Lower leg skin (tissue), 4 donors: ENCODE measurements at places on chromosomes 2 and 18.

DNA sequence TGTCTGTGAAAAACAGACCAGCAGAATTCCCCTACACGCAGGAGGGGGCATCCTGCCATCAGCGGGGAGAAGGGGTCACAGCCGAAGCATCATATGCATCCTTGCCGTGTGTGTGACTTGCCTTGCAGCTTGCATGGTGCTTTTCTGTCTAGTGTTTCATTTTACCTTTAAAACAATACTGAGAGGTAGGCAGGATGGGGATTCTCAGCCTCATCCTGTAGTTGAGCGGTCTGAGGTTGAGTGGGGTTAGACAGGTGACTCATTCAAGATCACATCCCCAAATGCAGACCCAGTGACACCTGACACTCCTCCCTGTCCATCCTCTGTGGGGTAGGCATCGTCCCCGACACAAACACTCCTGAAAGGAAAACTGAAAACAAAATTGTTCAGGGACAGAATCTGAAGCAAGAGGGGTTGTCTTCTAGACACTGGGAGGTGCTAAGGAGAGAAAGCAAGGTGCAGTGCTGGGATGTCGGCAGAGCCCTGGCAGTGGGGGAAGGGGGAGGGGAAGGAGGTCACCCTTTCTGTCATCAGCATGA lies 7.9 kb downstream of the ARL4C start:
- peak; percentile 66 for DNase-seq

GRCh38 chr2:222609381-222609780 lies 46.5 kb downstream of the FARSB start:
- DNase-seq, result no peak

DNA sequence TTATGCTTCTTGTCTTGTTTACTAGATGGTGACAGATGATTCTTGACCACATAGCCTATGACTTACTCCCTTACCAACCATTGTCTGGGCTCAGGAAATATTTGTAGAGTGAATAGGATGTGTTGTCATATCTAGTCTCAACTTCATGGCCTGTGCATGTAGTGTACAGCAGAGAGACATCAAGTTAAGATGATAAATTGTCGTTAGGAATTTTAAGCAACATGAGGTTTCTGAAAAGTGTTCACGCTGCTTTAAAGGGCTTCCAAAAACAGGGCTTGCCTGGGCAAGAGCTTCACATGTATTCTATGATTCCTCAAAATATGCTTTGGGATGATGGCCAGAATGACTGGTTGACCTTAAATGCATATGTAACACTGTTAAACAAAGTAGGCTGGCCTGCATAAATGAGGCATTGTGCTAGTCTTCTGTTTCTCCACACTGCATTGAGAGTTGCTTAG lies 424.0 kb downstream of the RND3 start:
- DNase-seq, result no peak

DNA sequence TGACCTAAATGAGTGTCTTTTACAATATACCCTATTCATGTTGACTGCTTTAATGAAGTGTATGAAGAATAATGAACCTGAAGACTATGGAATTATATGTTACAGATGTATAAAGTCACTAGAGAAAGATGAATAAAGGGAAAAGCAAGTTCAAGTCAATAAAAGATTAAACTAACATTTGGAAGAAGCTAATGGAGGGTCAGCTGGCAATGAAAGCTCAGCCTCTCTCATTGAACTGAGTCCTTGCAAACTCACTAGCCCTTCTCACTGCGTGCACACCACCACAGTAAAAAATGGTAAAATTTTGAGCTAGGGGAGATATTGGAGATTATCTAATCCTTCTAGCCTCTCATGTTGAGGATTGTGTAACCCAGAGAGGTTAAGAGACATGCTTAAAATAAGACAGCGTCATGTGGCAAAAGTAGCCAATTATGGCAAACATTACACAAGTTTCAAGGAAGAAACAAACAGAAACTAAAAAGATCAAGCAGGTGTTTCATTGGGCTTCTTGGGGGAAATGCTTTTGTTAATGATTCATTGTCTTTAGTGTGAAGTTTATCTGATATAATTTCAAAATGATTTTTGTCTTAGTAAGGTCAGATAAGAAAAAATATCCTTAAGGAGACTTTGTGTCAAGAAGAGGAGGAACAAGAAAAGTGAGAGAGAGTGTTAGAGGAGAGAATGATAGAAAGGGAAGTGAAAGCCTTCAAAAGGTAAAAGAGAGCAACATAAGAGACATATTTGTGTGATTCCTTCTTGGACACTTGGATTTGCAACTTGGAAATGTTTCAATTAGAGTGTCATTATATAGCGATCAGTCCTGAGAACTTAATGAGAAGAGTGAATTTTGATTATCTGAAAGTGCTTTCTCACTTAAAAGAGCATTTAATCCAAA lies 893.7 kb upstream of the FAM98A start:
- no peak for DNase-seq

DNA sequence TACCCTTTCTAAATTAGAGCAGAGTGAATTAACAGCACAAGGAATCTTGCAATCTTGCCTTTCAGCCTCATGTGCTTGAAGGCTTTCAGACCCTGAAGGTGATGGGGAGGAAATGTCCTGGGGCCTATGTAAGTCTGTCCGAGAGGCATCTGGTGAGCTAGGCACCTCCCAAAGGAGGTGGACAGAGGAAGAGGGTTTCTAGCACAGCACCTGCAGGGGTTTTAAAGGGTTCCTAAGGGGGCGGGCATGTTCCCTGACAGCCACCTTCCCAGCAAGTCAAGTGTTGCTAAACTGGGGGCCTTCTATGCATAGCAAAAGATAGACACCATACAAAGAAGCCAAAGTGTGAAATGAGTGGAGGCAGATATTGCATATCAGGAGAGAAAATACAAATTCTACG lies 88.5 kb downstream of the CDH2 start:
- no peak for DNase-seq

DNA sequence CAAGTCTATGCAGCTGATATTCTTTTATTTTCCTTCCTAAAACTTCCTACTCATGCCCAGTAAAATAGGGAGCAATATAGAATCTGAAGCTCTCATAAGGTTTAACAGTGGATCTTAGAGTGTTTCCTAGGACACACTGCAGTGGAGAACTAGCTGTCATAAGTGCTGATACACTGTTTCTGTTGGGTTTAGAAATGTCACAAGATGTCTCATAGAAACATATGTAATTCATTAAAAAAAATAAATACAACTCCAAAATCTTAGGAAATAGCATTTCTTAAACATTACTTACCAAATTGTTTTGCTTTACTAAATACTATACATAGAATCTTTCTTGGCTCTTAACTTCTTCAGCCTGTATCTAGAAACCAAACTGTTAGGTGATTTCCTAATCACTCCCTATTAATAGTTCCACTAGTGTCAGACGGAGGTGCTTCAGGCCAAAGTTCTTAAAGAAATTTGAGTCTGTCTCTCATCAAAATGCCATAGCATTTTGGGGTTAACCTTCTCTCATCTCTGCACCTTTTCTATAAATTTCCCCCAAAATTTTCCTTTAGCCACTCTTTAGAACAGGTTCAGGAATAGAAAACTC lies 93.7 kb downstream of the CERKL start:
- no peak for DNase-seq

DNA sequence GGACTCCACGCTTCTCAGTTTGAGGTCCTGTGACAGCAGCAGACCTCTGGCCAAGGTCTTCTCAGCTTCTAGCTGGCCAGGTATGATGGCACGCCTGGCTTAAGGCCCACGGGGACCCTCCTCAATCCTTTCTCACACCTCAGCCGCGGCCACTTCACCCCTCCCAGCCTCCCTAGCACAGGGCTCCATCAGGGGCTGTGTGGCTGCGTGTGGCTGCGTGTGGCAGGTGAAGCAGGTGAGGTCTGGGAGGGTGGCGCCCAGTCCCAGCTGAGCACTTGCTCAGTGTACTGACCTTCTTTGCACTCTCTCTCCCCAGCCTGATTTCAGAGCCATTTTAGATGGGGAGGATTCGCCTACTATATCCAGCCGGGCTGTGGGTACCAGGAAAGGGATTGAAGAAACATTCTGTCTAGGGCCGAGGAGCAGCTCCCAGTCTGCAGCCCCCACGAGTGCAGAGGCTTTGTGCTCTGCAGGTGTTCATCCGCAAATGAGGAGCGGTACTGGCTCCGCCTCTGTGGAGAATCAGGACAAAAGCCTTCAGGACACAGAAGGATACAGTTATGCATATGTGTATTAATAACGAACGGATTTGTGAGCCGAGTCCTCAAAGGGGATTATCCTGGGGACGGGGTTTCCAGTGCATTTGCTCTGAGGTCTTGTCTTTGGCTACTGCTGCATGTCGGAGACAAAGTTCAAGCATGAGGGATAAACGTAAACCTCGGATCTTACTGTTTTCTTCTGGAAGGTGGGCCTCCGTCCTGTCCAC lies 236.9 kb upstream of the RAB6C start:
- no peak for DNase-seq

- DNase-seq, result no peak
These were observed 242.4 kb downstream of the ARHGAP15 start for GRCh38 chr2:143371616-143372015.

GRCh38 chr2:215794829-215795546 lies 218.4 kb downstream of the MREG start:
- no peak for DNase-seq

DNA sequence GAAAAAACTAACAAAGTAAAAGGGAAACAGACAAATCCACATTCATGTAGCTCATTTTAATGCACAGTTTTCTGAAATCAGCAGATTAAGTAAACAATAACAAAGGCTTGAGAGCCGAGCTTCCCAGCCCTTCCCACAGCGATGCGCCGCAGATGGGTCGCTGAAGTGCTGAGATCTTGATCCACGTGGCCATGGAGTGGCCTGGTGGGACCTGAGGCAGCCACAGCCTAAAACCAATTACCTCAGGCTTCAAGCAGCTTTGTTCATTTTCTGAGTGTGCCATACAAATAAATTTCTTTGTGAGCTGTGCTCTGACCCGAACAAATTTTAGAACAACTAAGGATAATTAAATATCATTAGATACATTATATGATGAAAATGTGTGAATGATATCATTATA lies 25.6 kb upstream of the CYRIA start:
- DNase-seq, result no peak

DNA sequence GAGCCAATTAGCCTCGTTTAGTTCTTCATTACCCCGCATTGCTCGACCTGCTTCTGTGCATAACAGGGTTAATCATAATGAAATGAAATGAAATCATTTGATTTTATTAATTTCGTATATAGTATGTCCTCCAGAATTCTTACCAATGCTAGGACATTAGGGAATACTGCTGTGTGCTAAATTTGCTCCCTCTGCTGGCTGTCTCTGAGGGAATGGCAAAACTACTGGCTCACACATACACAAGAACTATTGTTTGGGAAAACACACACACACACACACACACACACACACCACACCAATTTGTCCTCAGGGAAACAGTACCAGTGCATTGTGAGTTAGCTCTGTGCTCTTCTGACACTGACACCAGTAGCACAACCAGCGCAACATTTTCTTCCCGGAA lies 273.3 kb upstream of the TCF4 start:
- no peak for DNase-seq

DNA sequence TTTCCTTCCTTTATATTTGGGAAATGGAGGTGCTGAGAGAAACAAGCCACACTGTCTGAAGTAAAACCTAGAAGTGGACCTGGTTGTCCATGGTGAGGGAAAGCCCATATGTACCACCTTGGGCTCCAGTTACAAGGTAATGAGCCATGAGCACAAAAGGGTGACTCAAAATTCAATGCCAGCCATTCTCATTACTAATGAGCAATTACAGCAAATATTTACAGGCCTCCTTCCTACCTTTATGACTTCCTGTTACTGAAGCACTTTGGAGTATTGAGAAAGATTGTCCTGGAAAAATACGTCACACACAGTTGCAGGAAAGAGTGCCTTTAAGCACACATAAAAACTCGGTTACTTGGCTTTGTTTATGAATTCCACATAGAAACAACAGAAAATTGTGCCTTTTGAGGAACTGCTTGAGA lies 9.1 kb downstream of the EPAS1 start:
- no peak for DNase-seq

- DNase-seq, result no peak
These were observed 211.5 kb downstream of the GALR1 start for GRCh38 chr18:77461062-77461688.

GRCh38 chr2:64392529-64392928 lies 61.4 kb upstream of the LGALSL start:
- no peak for DNase-seq

GRCh38 chr2:180015951-180016709 lies 9.0 kb upstream of the CWC22 start:
- DNase-seq, result no peak

DNA sequence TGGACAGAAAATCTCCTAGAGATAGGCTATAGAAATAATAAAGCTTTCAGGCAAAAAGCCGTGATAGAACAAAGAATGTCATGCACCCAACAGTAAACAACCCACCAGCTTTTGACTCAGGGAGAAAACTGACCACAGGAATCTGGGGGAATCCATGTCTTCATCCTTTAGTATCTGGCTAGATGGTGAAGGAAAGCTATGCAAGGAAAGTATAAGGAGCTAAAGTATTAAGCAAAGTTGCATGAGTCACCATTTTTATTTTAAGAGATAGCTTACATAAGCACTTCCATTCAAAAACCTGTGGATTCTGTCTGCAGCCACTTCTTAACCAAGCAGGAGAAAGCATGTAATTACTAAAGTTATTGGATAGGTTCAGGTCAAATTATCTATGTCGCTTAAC lies 363.8 kb downstream of the LRP1B start:
- no peak for DNase-seq

- DNase-seq, result no peak
These were observed 306.0 kb upstream of the TCF4 start for GRCh38 chr18:55893948-55894347.

GRCh38 chr2:134246154-134246874 lies 7.6 kb upstream of the MGAT5 start:
- DNase-seq, result no peak

GRCh38 chr2:241506793-241507429 lies 1.5 kb downstream of the STK25 start:
- DNase-seq, result no peak

DNA sequence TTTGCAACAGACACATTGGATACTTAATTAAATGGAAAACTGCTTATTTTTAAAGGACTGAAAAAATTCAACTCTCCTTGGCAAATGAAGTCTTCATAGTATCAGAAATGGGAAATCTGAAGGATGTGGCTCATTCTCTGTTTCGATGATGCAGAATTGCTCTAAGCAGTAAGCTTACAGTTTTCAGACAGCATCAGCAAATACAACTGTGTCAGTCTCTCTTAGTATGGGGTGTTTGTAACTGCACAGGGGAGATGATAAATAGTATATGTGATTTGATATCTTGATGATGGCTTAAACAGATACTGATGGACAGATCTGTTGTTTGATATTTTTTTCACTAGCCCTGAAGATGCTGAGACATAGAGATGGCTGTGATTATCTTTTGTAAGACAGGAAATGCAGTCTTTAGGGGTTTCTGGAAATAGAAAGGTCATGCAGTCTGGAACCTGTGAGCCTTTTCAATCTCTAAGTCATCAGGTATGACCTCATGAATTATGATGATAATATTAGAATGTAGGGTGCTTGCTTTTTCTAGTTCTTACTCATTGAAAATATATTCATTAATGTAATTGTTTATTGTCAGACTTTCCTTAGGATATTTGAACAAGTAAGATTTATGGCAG lies 84.2 kb downstream of the SLC4A10 start:
- no peak for DNase-seq

GRCh38 chr2:219457784-219458369 lies 23.2 kb downstream of the SPEG start:
- no peak for DNase-seq
